ENCODE measurements at places on chromosomes 2 and 18.

DNA sequence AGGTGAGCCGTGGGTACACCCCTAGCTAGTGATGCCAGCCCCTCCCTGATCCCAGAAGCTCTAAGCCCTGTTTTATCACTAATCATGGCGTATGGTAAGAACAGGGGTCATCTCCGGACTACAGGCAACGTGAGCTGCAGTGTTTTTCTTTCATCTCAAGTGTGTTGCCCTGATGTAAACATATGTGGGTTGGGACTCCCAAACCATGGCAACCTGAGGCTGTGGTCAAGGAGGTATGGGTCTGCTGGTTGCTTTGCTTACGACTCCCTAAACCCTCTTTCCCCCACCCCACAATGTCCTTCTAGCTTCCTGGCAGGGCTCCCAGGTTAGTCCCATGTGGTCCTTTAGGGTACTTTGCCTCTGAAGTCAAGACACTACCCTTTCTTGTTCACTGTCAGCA lies 53.6 kb upstream of the AFF3 start:
- DNase-seq, result no peak

DNA sequence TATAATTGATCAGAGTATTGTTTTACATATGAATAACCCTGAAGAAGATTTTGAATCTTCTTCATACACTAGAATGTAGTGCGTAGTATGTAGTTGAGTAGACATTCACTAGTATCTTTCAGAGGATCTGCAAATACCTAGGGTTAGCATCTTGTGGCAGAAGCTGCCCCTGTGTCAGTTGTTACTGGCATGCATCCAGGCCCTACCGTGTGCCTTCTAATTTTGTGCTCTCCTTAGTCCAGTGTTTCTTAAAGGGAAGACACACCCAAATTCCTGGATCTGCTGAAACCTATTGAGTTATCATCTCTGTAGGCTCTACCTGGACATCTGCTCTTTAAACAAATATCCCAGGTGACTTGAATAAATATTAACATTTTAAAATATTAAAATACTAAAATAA lies 99.7 kb upstream of the SERTAD2 start:
- DNase-seq, result no peak

DNA sequence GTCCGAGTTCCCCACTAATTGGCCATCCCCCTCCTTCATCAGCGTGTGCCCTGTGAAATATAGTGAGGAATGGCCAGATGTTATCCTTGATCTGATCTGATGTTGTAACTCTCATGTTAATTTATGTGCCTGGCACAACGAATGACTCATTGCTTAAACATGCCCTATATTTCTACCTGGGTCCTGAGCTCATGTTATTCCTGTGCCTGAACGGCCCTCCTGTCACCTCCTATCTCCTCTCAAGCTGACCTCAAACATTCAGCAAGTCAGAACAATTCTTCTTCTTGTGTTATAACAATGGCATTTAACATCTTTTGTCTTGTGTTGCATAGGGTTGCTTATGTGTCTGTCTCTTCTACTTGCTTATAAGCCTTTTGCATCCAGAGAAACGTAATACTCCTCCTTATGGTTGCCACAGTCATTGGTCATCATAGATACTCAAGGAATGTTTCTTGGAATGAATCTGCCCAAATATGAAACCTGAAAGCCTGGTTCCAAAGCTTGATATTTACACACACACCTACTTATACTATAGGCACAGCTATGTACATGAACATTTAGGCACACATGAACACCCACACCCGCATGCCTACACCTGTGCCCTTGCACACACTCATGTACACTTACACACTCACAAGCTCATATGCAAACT lies 80.2 kb upstream of the PHLPP1 start:
- no peak for DNase-seq

- no peak for DNase-seq
Measured at GRCh38 chr2:87996570-87996969, 19.8 kb downstream of the RNU2-63P start.

GRCh38 chr2:145931781-145932395 lies 1412.0 kb upstream of the ZEB2 start:
- no peak for DNase-seq

- no peak for DNase-seq
Measured at GRCh38 chr2:233546101-233546500, 20.5 kb downstream of the USP40 start.

GRCh38 chr2:46383784-46384456 lies 86.7 kb downstream of the EPAS1 start:
- DNase-seq, result no peak

All from GM03348 (cell line).